ENCODE measurements at places on chromosomes 6 and 20.
A peak's percentile ranks its signal among the peaks of the same experiment; 100 is the strongest.

- DNase-seq, result peak; percentile 79
Measured at GRCh38 chr20:38730989-38731737, 6.9 kb downstream of the SLC32A1 start.

GRCh38 chr20:31930779-31931178 lies 21.1 kb downstream of the PDRG1 start:
- DNase-seq, result no peak

DNA sequence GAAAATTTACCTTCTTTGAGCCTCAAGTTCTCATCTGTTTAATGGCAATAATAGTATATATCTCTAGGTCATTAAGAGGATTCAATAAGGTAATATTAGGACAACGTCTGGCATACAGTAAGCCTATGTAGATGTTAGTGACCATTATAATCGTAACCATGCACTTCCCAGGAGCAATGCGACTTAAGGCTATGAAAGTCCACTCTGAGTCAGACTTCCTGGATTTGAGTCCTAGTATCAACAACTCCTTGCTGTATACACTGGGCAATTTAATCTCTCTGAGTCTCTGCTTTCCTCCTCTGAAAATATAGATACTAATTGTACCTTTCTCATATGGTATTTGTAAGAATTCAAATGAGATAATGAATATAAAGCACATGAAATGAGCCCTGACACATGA lies 168.1 kb upstream of the HDDC2 start:
- no peak for DNase-seq

DNA sequence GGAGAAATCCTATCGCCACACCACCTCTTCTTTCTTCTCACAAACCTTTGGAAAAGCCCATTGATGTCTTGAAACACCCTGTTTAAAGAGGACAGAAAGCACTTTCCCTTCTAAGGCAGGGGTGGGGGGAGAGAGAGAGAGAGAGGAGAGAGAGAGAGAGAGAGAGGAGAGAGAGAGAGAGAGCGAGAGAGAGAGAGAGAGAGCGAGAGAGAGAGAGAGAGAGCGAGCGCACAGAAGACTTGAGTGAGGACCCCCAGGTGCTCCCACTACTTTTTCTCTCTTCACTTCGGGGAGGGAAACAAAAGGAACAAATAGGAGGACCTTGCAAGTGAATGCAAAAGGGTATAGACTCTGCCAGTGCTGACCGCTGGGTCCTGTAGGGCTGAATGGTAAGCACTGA lies 52.4 kb downstream of the TIAM2 start:
- no peak for DNase-seq

GRCh38 chr20:31474758-31475427 lies at the start of the genes DEFB124 and REM1:
DEFB124 (minus strand) TSS chr20:31475127; CDS start chr20:31473013, 2,114 bp downstream.
REM1 (plus strand) TSS chr20:31475288; CDS start chr20:31476446, 1,158 bp downstream.
- DNase-seq, result no peak

DNA sequence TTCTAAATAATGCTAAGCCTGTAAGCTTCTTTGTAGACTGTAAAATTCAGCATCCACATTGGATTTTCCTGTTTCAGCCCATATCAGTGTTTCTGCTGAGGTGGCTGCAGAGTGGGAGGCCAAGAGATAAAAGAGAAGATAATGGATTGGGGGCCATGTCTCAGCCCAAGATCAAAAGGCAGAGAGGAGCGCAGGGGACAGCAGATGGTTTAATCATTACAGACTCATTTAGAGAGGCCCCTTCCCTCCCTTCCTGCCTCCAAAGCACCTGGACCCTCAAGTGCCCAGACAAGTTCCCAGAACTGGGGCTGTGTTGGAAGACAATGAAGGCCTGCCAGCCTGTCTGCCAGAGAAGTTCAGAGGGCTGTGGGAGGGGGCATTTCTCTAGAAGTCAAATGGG lies 20.4 kb upstream of the CTNNBL1 start:
- no peak for DNase-seq

GRCh38 chr6:141580131-141580530 lies 552.6 kb upstream of the GJE1 start:
- DNase-seq, result no peak

GRCh38 chr6:21850691-21851090 lies 257.1 kb downstream of the SOX4 start:
- no peak for DNase-seq

DNA sequence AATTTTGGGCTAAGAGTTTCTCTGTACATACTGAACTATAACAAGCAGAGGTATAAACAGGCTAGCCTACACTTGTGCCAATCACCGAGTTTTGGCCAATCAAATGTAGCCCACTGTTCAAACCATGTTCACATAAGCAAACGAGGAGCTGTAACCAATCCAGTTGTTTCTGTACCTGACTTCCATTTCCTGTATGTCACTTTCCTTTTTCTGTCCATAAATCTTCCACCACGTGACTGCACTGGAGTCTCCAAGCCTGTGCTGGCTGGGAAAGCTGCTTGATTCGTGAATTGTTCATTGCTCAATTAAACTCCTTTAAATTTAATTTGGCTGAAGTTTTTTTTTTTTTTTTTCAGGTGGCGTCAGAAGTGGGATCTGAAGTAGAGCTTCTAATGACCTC lies 332.9 kb downstream of the RNF144B start:
- DNase-seq, result no peak

DNA sequence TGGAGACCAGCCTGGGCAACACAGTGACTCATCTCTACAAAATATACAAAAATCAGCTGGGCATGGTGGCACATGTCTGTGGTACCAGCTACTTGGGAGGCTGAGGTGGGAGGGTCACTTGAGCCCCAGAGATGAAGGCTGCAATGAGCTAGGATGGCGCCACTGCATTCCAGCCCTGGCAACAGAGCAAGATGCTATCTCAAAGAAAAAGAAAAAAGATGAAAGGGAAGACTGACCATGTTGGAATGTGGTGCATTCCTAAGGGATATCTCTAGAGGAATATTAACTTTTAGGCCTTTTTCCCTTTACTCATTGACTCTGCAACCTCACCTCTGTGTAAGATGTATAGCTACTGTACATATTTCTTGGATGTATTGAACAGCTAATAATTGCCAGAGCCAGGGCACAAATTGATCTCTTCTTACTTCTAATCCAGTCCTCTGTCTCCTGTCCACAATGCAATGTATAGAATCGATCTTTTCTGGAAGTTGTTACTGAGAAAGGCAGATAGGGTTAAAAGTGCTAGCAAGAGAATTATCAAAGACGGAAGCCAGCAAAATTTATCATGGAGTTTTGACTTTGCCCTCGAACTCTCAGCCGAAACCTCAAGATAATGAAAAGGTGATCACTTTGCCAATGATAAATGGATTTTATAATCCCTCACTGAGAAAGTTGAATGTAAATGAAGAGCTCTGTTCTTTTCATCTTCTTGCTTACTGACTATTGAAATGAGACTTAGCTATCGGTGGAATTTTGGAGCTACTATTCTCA lies 46.3 kb downstream of the GCNT2 start:
- DNase-seq, result no peak

GRCh38 chr20:63091901-63092659 lies 85.3 kb upstream of the BHLHE23 start:
- no peak for DNase-seq

DNA sequence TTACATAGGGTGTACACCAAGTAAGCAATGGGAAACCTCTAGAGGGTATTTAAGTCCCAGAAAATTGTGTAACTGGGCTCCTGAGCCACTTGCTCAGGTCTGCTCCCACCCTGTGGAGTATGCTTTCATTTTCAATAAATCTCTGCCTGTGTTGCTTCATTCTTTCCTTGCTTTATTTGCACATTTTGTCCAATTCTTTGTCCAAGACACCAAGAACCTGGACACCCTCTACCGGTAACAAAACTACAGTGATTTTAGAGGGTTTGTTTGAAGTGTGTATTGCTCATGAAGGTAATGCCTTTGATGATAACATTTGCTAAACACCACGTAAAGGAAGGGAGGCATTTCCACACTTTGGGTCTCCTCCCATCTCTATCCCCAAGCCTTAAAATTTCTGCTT lies 46.2 kb downstream of the MYB start:
- DNase-seq, result no peak

DNA sequence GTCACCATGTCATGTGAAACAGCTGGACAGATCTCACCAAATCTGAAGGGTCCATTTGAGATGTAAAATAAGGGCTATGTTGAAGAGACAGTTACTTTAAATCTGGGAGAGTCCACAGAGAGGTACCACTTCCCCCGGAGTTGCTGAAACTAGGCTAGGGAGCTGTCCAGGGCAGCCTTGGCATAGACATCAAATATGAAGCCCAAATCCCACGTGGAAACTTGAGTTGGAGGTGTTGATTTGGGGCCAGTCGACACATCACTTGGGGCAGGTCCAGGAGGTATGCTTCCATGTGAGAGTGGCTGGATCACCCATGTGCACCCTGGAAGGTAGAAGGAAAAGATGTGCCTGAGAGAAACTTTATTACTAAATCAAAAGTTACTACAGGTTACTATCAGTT lies 12.0 kb upstream of the SERPINB9 start:
- DNase-seq, result no peak

GRCh38 chr6:31906122-31906521 lies 4.2 kb upstream of the ZBTB12 start:
- DNase-seq, result no peak

DNA sequence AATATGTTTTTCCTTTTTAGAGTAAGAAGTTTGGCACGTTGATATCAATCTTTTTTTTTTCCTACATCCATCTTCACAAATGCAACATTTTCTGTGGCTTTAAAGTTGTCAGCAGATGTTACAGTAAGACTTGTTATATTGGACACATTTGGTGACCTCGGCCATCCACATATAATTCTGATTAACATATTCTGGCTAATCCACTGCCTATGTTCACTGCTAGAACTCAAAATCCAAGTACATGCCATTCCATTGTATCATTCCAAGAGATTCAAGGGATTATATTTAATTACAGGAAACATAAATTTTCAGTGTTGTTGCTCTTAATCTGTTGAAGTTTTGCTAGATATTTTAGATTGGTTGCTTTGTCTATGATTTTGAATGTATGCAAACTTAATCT lies 367.6 kb downstream of the TENT5A start:
- DNase-seq, result no peak

DNA sequence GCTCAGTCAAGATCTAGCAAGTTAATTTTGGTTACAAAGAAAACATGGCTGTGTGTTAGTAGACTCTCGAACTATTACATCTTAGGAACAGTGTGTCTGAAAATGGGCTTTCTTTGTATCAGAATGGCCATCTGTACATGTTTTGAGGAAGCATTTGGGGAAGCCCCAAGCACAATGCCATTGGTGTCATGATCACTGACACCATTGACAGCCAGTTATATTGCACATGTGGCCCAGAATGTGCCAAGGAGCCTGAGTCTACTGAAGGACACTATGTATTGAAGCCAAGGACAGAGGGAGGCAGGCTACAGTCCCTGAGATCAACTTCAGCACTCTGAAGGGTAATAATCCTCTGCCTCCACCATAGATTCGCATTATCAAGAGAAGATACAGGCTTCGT lies 12.6 kb upstream of the FAM50B start:
- DNase-seq, result no peak

GRCh38 chr6:110876170-110876773 lies 1.7 kb downstream of the AMD1 start:
- peak; percentile 77 for DNase-seq

- no peak for DNase-seq
Measured at GRCh38 chr20:14142964-14143627, 147.8 kb downstream of the MACROD2 start.

- no peak for DNase-seq
Measured at GRCh38 chr6:617456-618100, 39.3 kb downstream of the HUS1B start.

DNA sequence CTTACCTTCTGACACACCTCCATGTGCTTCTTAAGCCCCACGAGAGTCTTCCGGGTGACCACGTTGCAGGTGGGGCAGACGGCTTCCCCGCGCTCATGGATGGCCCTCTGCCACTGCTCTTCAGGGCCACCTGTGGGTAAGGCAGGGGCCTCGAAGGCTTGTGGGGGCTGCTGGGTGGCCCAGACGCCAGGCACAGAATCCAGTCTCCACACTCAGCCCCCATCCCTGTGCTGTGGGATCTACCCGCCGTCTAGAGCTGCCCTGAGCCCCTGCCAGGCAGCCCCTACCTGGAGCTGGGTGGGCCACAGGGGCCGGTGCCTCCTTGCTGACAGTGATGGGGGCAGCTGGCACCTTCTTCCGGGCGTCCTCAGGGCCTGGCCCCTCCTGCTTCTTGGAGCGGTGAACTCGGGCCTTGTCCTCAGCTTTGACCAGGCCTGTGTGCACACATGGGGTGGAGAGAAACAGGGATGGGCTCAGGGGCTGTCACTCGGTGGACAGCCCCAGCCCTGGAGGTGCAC lies 5.9 kb downstream of the ZNF512B start:
- no peak for DNase-seq

GRCh38 chr20:25424536-25424935 lies 17.1 kb downstream of the GINS1 start:
- no peak for DNase-seq

GRCh38 chr6:146884728-146885127 lies 286.0 kb downstream of the ADGB start:
- DNase-seq, result no peak

DNA sequence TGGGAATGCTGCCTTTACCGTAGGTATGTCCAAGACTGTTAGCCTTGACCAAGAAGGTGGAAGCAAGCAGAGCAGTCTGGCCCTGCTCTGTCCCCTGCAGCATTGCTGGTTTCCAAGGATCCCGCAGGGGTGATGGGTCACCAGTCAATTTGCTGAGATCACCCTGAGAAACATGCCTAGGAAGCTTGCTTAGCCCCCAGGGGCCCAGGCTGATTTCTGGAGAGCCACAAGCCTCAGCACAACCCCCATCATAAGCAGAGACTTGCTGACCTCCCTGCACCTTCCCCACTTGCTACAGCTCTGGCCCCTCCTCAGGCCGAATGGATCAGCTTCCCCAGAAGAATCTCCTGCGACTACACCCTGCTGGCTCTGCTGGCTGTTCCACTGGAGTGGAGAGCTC lies 21.5 kb downstream of the ARHGAP40 start:
- DNase-seq, result no peak

- DNase-seq, result no peak
Measured at GRCh38 chr6:38366234-38366633, 273.5 kb downstream of the BTBD9 start.

DNA sequence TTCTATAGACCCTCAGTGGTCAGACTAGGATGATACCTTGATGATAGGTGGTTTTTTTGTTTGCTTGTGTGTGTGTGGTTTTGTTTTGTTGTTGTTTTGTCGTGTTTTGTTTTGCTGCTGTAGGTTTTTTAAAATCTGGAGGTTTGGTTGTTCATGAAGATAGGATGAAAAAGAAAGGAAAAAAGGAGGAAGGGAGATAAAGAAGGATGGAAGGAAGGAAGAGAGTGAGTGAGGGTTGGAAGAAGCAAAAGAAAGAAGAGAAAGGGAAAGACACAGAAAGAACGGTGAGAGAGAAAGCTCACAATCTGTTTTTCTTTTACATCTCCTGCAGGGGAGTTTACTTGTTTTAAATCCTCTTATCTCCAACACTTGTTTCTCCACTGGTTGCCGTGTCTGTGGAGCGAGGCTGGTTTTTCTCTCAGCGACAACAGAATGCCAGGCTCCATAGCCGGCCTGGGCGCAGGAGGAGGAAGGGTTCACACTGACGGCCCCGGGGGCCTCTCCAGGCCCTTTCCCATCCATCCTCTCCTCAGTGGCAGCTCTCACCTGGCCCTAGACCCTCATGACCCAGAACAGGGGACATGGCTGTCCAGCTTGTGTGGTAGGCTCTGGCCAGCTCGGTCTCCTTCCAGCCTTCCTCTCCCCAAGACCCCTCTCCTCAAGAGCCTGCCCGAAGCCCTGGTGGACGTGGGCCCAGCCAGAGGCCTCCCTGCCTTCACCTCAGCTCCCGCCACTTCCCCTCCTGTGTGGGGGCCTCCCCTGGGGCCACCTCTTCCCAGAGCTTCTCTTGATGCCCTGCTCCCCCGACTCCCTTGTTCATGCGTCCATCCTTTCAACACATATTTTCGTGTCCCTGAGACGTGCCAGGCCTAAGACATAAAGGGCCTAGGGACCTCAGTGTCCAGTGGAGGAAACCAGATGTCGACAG lies 168.4 kb downstream of the VEGFA start:
- no peak for DNase-seq
